PC-9 (cell line): ENCODE measurements at places on chromosomes 2 and 18.

DNA sequence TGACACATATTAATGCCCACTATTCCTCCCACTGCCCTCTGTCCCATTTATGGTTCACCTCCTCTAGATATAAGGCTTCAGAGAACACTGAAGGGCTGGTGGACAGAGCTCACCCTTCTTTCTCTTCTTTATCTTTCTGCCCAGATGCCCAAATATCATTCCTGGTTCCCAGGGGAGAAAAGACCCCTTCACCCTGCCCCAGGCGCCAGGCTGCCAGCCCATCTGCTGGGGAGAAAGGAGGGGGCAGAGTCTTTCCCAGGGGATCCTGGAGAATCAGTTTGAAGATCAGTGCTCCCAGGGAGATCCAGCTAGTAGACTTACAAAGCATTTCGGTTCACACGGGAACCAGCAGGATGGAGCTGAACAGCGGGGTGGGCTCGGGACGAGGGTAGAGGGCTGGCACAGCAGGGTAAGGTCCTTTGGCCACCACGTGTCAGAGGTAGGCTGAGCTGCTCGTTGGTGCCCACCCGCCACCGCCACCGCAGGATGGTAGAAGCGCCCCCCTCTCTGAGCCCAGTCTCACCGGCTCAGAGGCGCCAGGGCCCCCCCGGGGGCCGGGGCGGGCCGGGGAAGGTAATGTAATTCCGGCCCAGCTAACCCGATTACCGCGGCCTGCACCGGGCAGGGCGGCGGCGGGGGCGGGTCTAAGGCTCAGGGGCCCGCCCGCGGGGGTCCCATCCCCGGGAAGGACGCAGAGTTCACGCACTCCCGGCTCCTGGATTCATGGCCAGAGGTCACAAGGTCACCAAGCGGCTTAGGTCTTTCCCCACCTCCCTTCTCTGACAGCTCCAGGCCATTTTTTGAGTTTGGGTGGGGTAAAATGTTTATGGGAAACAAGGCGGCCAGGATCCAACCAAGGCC, 1.3 kb upstream of the TLX2 start:
- DNase-seq = no peak

DNA sequence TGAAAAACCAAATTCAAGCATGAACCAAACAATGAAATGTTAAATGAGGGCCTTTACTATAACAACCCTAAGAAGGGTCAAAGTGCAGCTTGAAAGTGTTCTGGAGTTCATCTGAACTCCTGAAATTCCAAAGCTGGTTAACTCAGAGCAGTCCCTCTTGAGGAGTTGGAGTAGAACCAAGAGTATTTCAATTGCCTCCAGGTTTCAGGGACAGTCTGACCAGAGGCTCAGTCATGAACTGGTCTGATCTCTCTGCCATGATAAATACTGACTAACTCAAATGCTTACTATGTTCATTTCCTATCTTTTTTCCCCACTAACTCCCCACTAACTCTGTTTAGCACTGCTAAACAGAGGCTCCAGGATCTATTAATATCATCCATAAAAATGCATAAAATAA, 2.7 kb downstream of the STARD7 start:
- DNase-seq = no peak

GRCh38 chr18:35713545-35713944, 132.0 kb downstream of the GALNT1 start:
- DNase-seq = no peak

- no peak for DNase-seq
Observed at GRCh38 chr2:191885650-191886049, 38.8 kb upstream of the CAVIN2 start.

- no peak for DNase-seq
Observed at GRCh38 chr2:224072541-224073188, 33.6 kb upstream of the SERPINE2 start.

DNA sequence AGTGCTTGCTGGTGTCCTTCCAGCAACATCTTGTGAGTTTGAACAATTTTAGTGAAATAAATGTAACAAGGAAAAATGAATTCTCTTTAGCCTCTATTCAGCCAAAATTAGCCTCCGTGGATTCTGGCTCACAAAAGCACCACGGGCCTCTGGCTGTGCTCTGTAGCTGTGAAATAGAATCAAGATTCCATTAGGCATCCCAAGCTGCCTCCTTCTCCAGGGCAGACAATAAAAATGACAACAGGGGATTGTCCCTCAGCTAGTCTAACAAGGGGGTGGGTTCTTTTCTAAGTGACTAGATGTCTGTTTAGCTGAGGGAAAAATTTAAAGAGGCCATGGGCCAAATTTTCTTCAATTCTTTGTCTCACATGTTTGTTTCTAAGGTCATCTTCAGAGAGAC, 254.7 kb upstream of the FIGN start:
- no peak for DNase-seq
